Fibroblast of skin of left biceps (primary cell): ENCODE measurements at places on chromosomes 16 and 17.

DNA sequence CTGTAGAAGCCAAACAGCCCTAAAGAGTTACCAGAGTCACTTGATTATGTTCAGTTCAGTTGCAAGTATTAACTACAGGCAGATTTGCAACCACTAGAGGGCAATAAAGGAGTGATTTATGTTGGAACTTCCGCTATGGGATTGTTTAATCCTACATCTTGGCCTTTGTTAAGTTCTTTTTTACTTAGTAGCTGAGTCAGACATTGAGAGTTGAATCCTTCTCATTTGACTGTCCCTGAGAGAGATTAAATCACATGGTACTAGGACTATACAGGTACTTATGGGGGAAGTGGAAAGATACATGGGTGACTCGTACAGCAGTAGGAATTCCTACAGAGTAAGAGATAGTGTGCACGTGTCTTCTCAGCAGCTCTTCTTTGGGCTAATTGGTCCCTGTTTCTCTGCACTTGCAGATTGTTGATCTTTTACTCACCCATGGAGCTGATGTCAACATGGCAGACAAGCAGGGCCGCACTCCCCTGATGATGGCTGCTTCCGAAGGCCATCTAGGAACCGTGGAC, 40.3 kb downstream of the CYB561 start:
- DNase-seq, result peak; percentile 56

- no peak for DNase-seq
Measured at GRCh38 chr16:87790292-87791100, 24.7 kb upstream of the KLHDC4 start.

- DNase-seq, result no peak
Measured at GRCh38 chr17:13503526-13503925, 98.2 kb downstream of the HS3ST3A1 start.

DNA sequence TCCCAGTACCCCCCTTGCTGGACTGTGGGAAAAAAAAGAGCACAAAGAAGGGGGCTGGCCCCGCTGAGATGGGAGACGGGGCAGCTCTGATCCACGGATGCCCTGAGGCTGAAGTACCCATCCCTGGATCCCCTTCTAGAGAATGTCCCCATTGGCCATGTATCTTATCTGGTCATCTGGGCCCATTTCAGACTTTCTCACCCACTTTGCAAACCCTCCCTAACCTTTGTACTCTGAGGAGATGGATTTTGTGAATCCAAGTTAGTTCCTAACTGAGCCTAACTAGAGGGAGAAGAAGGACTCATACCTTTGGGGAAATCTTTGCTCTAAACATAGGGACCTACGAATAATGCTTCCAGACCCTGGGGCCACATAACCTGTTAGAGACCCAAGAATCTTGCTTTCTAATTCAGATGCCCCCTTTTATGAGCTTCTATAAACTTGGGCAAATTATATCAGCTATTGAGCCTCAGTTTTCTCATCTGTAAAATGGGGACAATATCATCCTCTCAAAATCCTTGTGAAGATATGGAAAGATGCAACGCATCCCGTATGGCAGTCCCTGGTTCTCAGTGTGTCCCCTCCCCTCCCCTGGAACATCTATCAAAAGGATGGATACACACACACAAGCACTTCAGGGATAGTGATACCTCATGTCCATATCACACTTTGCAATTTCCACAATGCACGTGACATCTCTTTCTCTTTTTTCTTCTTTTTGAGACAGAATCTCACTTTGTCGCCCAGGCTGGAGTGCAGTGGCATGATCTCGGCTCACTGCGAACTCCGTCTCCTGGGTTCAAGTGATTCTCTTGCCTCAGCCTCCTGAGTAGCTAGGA, 16.8 kb upstream of the FZD2 start:
- no peak for DNase-seq

DNA sequence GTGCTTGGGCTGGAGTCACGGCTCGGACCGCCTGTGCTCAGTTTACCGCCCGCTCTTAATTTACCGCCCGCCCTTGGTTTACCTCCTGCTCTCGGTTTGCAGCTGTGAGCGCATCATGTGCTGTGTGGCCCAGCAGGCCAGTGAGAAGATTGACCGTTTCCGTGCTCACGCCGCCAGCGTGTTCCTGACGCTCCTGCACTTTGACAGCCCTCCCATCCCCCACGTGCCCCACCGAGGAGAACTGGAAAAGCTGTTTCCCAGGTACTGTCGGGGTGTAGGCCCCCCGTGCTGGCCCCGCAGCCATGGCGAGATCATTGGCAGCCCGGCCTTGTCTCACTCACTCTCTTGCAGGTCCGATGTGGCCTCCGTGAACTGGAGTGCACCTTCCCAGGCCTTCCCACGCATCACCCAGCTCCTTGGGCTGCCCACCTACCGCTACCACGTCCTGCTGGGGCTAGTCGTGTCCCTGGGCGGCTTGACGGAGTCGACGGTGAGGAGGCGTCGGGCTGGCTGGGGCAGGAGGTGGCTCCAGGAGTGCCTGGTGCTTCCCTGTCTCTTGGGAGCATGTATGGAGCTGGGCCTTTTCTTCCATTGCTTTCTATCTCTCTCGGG, 89.3 kb upstream of the ZNF750 start:
- DNase-seq, result no peak

- no peak for DNase-seq
Measured at GRCh38 chr16:7820816-7821215, 488.2 kb downstream of the RBFOX1 start.
